OCI-LY7 (cell line): ENCODE measurements at places on chromosomes 5 and 9. TPM values are rescaled to one million over a fixed set of nuclear protein-coding genes. Genes with fewer than 3 reads are reported as not detected.

The FSTL4 gene
- not detected in 2 replicates for total RNA-seq

The PAX5 gene
- 141 and 148 TPM in 2 replicates for total RNA-seq

The PCDHGA2 gene
- 0.74 and 1.1 TPM in 2 replicates for total RNA-seq

The OBP2B gene
- not detected in 2 replicates for total RNA-seq

GRCh38 chr9:76516350-76516749 lies 57.4 kb downstream of the GCNT1 start:
- no peak for DNase-seq

DNA sequence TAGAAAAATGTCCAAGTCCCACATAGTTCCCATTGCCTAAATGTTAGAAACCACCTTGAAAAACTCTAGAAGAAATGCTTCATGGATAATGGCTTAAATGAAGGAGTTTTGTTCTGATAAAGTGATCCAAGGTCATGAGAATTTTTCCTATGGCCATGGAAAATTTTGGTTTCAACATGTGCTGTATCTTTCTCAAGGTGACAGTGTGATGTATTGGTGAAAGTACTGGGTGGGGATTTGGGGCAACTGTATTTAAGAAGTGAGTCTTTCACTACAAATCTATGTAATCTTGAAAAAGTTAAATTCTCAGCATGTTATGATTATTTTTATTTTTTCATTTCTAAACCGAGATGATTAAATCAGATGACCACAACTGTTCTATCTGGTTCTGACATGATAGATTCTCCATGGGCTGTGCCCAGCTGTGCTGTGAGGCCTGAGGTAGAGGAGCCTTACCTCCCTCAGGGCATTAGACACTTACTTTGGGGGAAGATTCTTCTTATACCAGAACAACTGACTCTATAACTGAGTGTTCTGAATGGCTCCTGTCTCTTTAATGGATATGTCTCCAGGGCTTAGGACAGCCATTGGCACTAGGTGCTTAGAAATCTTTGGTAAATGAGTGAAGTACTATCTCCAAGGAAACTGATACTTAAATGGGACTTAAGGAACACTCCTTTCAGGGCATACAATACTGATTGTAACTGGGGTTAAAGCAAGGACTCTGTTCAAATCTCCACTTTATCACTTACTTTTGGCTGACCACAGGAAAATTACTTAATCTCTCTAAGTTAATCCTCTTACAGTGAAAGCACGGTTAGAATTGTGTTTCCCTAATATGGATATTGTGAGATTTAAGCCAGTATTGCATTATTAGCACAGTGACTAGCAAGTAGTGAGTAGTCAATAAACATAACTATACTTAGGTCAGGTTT lies 397.4 kb upstream of the MEF2C start:
- DNase-seq = no peak

DNA sequence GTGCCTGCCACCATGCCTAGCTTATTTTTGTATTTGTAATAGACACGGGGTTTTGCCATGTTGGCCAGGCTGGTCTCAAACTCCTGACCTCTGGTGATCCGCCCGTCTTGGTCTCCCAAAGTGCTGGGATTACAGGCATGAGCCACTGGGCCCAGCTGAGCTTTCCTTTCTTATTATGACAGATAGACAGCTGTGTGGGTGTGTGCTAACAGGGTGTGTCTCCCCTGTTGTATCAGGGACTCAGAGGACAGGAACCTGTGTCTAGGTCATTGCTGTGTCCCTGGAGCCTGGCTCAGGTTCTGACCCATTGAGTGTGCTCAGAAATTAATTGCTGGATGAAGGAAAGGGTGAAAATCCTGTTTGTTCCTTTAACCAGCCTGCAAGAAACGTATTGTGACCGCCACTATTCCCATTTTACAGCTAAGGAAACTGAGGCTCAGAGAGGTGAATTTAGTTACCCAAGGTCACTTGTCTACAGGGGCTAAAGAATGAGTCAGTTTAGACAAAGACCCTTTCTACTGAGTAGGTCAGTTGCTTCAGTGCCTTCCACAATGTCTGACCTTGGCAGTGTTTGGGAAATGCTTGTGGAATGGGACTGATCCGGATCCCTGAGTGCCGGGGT lies 16.8 kb downstream of the NCS1 start:
- DNase-seq = no peak

- DNase-seq = no peak
These were observed 183.6 kb upstream of the MAP3K1 start for GRCh38 chr5:56631719-56632118.

DNA sequence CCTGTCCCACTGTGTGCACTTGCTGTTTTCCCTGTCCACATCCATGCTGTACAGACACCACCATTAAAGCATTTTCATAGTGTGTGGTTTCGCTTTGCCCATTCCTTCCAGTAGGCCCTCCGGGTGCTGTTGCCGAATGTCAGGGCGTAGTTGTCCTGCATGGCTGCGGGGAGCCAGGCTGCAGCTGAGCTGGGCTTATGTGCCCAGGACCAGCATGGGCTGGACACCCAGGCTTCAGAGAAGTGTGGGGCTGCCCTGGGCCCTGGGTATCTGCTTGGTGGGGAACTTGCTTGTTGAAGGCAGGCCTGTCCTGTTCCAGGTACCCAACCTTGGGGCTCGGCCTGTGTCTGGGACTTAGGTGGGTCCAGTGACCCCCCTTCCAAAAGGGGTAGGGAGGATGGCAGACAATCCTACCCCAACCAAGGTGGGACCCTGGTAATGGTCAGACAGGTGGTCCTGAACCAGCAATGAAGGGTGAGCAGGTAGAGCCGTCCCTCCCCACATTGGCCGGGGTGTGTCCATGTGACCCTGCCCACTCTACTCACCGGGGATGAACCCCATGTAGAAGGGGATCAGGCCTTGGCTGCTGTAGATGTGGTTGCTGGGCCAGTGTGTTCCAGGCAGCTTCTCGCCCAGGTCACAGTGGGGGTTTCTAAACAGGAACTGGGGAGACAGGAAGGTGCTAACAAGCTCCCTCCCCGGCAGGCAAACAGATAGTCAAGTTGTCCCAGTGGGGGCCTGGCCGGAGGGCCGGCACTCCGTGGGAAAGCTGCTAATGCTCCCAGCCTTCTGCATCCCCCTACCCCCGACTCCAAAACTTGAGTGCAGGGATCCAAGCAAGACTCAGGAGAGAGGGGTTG lies 2.8 kb downstream of the TUBB4B start:
- DNase-seq = no peak

- DNase-seq = no peak
These were observed 57.5 kb upstream of the PAPPA start for GRCh38 chr9:116096046-116096445.

GRCh38 chr5:73630765-73631164 lies 4.8 kb downstream of the ARHGEF28 start:
- DNase-seq = no peak

- DNase-seq = no peak
These were observed 16.5 kb upstream of the SRFBP1 start for GRCh38 chr5:121945261-121945660.

DNA sequence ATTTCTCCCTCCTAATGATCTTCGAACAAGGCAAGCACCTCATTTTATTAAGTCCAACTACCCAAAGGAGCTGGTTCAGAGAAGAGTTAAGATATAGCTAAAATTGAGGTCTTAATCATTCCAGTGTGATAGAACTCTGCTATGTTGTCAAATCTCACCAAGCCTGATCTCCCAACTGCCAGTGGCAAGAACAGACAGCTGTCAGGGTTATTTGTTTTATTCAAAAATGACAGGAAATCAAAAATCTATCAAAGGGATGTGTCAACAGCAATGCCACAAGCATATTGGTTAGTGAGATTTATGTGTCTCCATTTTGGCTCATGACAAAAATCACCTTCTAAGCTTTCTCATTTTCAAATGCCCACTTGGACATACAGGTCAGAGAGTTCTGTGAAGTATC lies 74.5 kb downstream of the PRELID2 start:
- DNase-seq = no peak

GRCh38 chr5:39970117-39970798 lies 545.5 kb upstream of the DAB2 start:
- no peak for DNase-seq

GRCh38 chr5:15787681-15788080 lies 287.7 kb downstream of the FBXL7 start:
- DNase-seq = no peak

GRCh38 chr5:78116167-78116566 lies 178.3 kb downstream of the AP3B1 start:
- DNase-seq = no peak
